ENCODE measurements at places on chromosomes 16 and 17.

GRCh38 chr17:75341784-75342486, 52.7 kb upstream of the SLC25A19 start:
- no peak for DNase-seq

- no peak for DNase-seq
Measured at GRCh38 chr17:56679777-56680422, 86.4 kb downstream of the NOG start.

GRCh38 chr17:41486809-41487530, 2.7 kb downstream of the KRT36 start:
- DNase-seq: no peak

- no peak for DNase-seq
Measured at GRCh38 chr16:21053590-21053989, 97.1 kb downstream of the DNAH3 start.

- DNase-seq: no peak
Measured at GRCh38 chr16:84156342-84156784, 11.3 kb downstream of the DNAAF1 start.

- DNase-seq: no peak
Measured at GRCh38 chr16:86975445-86975844, 341.7 kb downstream of the C16orf95 start.

- DNase-seq: no peak
Measured at GRCh38 chr17:51598824-51599223, 338.5 kb downstream of the UTP18 start.

DNA sequence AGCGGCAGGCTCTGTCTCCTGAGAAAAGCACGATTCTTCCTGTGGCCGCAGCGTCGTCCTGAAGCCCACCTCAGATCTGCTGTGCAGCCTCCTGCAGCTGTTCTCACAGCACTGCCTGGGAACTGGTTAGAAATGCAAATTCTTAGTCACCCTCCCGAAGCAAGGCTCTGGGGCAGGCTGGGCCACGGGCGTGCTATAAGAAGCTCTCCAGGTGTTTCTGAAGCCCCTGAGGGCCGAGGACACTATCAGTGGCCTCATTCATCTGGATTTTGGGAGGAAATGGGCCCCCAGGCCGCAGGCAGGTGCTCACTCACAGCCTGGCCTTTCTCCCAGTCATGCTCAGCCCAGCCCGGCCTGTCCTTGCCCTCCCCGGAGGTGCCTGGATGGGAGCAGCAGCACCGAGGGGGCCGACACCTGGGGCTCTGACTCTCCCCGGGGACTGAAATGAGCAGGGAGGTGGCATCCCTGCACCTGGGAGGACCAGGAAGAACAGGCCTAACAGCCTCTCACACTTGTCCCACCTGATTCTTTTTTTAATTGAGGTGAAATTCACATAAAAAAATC, 10.4 kb upstream of the NLRC3 start:
- DNase-seq: no peak

DNA sequence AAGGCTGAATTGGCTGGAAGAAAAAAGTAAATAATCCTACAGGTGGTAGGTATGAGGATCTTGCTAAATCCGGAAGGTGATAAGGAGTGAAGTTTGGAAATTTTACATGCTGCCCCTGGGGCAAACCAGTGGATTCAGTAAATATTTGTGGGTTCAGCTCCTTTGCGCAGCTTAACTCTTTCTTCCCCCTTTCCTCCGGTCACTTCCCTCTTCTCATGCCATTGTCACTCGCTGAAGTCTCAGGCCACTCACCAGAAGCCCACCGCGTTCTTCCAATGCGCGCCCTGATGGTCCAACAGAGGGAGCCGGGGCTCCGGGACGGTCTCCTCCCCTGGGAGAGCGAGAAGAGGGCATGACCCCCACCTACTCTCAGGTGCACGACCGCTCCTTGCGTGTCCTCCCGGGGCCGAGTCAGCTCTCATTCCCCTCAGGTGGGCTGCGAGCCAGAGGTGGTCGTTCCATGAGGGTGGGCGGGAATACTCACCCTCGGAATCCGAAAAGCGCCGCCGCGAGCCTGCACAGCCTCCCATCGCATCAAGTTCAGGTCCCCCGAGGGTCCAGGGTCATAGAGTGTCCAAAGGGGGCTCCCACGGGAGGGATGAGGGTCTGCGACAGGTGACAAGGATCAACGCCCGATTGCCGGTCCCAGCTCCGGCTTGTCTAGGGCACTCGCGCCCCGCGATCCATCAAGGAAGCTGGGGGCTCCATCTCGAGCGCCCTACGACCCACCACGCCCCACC, 474 bp downstream of the CLN3 start:
- no peak for DNase-seq

DNA sequence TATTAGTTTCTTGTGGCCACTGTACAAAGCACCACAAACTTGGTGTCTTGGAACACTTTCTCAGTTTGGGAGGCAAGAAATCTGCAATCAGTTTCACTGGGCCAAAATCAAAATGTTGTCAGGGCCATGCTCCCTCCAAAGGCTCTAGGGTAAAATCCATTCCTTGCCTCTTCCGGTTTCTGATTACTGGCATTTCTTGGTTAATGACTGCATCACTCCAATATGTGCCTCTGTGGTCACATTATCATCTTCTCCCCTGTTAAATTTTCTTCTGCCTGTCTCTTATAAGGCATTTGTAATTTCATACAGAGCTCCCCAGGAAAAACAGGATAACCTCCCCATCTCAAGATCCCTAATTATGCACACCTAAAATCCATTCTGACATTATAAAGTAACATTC, 34.8 kb downstream of the ZNF287 start:
- DNase-seq: no peak

- no peak for DNase-seq
Measured at GRCh38 chr17:22517716-22518115, 825.4 kb downstream of the KCNJ18 start.

- no peak for DNase-seq
Measured at GRCh38 chr17:65987988-65988387, 203.9 kb downstream of the CEP112 start.

- DNase-seq: no peak
Measured at GRCh38 chr16:67437513-67437912, 6.6 kb downstream of the HSD11B2 start.

DNA sequence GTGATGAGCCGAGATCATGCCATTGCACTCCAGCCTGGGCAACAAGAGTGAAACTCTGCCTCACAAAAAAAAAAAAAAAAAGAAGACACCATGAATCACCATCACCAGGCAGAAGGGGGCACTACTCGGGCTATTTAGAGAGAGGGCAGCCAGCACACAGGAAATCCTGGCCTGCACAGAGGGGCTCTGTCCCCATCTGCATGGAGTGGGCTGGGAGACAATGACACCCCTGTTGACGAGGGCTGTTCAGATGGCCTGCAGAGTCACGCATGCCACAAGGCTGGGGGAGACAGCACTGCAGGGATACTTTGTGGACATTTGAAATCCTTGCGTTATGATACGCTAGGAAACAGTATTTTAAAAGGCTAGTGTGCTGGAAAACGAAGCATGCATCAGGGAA, 48.3 kb downstream of the CUEDC1 start:
- DNase-seq: no peak

- DNase-seq: no peak
Measured at GRCh38 chr17:33680472-33680871, 387.4 kb upstream of the ASIC2 start.

DNA sequence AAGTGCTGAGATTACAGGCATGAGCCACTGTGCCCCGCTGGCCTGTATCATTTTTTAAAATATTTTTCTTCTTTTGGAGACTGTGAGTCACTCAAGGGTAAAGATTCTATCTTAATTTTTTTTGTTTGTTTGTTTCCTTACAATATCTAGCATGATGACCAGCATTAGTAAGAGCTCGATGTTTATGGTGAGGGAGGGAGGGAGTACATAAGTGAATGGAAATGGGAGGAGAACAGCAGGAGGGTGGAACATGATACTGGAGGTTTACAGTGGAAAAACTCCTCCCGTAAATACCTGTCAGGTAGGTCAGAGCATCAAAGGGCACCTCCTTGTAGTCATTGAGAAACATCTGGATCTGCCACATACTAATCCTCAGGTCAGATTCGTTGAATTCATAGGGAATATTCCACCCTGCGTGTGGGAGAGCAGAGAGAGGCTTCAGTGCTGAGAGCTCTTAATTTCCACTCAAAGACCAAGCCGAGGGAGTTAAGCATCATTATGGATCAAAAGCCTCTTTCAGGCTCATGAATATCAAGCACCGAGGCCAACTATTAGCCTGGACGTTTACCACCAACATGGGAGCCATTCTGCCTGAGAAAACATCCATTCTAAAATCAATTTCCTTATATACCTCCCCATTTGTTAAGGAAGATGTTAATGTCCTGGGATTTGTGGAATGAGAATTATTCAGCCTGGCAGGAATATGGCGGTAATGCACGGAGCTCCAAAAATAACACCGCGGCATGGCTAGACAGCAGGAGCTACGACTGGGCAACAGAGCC, 51.8 kb downstream of the LYRM1 start:
- no peak for DNase-seq

DNA sequence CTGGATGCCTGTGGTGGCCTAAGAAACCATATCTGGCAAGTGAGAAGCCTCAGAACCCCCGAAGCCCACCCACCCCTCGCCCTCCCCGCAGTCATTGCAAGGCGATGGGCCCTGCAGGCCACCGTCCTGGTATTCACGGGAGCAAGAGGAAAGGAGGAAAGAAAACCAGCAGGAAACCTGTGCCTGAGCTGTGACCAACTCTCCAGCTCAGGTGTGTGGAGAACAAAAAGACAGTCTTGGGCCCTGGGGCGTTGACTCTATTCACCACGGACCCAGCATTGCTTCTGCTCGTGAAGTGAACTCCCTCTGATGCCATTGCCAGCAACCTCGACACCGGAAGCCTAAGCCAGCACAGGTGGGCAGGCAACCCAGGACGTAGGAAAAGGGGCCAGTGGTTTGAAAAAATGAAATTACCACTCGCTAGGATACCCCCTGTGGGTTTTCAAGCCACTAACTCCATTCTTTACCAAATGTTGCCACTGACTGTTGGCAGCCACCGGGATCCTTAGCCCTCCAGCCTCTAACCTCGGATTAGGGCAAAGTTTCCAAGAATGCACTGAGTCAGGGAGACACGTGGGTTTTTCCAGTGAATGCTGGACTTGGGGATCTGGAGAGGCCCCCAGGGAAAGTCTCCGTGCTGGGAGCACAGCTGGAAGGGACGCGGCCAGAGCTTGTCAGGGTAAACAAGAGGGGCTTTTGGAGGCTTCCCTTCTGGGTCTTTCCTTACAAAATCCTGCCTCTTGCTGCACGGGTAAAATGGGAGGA, 25.1 kb downstream of the FA2H start:
- DNase-seq: no peak

DNA sequence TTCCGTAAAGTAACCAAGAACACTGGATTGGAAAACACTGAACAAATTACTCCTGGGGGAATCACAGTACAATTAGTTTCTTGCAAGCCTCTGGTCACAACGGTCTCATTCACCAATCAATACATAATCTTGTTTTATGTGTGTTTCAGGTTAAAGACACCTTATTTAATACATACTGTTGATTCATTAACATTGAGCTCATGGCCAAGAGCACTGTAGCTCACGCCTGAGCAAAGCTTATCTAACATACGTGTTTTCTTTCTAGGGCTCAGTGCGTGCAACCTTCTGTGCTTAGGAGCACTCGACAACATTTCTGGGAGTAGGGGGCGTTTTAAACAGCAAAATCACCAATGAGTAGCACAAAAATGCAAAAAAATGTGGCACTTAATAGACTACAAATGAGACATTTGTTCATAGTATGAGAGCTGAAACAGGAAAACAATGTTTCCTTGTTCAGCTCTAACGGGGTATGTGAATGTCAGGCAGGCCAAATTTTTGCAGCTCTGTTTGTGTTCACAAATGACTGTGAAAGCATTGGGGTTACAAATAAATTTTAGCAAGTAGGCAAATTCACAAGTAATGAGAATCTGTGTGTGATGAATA, 206.2 kb downstream of the CNTNAP4 start:
- no peak for DNase-seq

DNA sequence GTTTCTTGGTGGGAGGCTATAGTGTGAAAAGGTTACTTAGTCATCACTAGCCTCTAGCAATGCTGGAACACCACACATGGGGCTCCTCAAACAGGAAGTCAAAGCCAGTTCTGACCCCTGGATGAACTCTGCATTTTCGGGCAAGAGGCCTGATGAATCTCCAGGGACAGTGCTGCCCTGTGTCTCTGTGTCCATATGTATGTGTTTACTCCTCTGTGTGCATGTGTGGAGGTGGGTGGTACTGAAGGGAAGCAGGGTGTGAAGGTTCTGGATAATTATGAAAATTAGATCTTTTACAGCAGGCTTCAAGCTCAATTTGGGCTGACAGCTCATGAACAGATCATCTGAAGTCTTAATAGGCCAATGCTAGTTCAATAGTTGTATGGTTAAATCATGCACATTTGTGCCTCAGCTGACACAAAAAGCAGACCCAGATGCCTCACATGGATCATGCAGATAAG, 133.6 kb downstream of the SNX11 start:
- no peak for DNase-seq

DNA sequence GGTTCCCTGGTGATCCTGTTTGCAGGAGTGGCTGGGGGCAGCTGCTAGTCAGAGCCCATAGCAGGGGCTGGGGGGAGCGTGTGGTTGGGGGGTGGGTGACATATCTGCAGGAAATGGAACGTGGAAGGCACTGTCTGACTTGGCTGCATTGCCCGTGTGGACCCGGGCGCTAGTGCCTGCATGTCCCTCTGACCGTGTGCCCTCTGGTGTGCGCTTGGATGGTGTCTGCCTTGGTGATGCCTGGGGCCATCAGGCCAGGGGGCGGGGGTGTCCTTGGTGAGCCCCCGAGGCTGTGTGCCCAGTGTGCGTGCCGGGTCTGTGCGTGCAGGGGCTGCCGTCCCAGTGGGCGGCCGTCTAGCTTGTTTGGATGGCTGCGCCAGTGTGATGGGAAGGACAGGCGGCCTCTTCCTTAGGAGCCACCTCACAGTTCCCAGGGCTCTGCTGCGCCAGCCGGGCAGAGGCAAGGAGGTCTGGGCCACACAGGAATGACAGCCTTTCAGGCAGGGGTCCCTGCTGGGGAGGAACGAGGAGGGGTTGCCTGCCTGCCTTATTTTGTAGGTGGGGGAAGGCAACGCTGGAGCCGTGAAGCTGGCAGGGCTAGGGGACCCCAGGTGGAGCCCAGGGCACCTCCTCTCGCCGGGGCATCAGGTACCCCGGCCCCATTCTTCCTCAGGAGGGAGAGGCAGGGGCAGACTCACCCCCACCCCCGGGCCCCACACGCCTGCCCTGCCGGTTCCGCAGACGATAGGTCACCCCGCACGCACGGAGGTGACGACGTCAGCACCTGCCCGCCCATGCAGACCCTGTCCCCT, 693 bp downstream of the NDRG4 start:
- no peak for DNase-seq

DNA sequence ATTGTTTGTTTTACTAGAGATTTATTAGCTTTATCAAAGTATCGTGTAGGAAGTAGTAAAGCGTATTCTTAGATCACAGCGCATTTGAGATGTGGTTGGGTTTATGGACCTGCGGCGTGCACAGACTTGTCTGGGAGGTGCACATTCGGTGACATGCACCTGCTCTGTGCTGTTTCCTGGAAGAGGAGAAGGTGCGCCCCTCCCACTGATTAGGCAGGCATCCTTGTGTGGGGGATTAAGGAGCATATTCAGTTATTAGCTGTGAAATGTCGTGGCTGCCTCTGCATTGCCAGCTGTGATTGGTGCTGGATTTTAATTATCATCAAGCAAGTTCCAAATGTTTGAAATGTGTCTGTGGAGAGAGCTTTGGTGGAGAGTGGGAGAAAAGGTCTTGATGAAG, 903.8 kb upstream of the RBFOX1 start:
- no peak for DNase-seq

GRCh38 chr17:57044976-57045867, 39.8 kb upstream of the AKAP1 start:
- no peak for DNase-seq
